ENCODE measurements at places on chromosomes 4 and X.

- no peak for DNase-seq
- no peaks in the 10 kb centered on the region for H3K27me3 ChIP-seq
- H3K27ac ChIP-seq: no peak overlapping the region
- H3K4me3 ChIP-seq: no peak overlapping the region
- H3K36me3 ChIP-seq: no peaks in the 10 kb centered on the region
Measured at GRCh38 chr4:184806229-184806550, 19.6 kb downstream of the ACSL1 start.

- H3K36me3 ChIP-seq: no peaks in the 10 kb centered on the region
- DNase-seq: no peak
- no peaks in the 10 kb centered on the region for H3K27me3 ChIP-seq
- H3K4me3 ChIP-seq: no peak overlapping the region
- H3K27ac ChIP-seq: no peak overlapping the region
Measured at GRCh38 chr4:17761062-17761461, 20.4 kb downstream of the FAM184B start.

GRCh38 chrX:40582811-40583210 lies 2.0 kb downstream of the ATP6AP2 start:
- no peaks in the 10 kb centered on the region for H3K4me1 ChIP-seq
- no peaks in the 10 kb centered on the region for H3K36me3 ChIP-seq
- no peak for DNase-seq
- no peak overlapping the region for H3K4me3 ChIP-seq
- no peaks in the 10 kb centered on the region for H3K27me3 ChIP-seq

GRCh38 chr4:7223541-7223940 lies 31.2 kb downstream of the SORCS2 start:
- H3K27me3 ChIP-seq: no peaks in the 10 kb centered on the region
- no peak overlapping the region for H3K27ac ChIP-seq
- H3K36me3 ChIP-seq: no peaks in the 10 kb centered on the region
- no peaks in the 10 kb centered on the region for H3K4me1 ChIP-seq

- no peak for DNase-seq
- H3K4me3 ChIP-seq: no peak overlapping the region
- H3K4me1 ChIP-seq: no peaks in the 10 kb centered on the region
- no peak overlapping the region for H3K27ac ChIP-seq
- no peaks in the 10 kb centered on the region for H3K36me3 ChIP-seq
Measured at GRCh38 chr4:147842573-147842972, 110.7 kb downstream of the ARHGAP10 start.

DNA sequence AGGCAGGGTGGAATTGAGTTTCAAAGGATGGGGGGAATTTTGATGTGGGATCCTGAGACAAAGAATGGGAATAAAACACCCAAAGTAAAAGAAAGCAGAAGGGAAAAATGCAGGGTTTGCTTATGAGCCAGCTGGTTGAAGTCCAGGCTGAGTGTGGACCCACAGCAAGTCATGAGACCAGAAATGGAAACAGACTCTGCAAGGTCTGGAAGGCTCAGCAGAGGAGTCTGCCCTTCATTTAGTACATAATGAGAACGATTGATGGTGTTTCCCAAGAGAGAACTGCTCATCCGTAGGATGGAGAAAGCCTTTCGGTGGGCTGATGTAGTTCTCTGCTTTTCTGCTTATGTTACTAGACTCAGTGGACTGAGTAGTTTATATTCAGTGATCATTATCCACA lies 259.1 kb downstream of the C4orf33 start:
- no peaks in the 10 kb centered on the region for H3K27me3 ChIP-seq
- H3K4me3 ChIP-seq: no peak overlapping the region
- no peak for DNase-seq

GRCh38 chr4:15983610-15984009 lies 20.6 kb upstream of the FGFBP2 start:
- H3K4me1 ChIP-seq: no peaks in the 10 kb centered on the region
- no peak for DNase-seq

DNA sequence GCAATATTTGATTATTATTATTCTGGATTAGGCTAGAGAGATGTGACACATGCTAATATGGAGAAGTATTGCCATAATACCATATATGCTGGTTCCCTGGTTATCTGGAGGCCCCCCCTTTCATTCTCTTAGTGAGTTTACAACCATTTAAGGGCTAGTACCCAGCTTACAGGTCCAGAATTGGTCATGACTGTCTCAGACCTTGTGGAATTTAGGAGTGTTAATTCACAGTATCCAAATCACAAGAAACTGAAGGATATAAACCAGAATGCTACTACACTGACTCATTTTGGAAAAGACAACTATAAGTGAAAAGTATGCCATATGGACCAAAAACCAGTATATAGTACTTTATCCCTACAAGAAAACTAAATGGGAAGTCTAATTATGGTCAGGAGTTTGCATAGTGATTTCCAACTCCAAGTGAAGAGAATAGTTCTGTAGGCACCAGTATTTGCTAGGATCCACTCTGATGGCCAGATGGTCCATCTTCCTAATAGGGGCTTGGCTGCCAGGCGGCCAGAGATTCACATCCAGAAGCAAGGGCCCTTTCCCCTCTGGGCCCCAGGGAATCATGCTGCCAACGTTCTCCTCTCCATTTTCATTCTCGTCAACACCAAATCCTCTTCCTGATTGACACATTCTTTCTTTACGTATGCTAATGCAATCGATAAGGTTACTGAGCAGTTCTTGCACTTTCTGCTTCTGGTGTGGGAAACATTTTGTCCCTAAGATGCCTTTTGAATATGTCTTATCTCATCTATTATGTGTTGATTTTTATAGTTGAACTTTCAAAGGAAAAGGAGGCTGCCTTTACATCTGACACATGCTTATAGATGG lies 123.6 kb downstream of the SHROOM3 start:
- no peaks in the 10 kb centered on the region for H3K36me3 ChIP-seq
- H3K4me1 ChIP-seq: no peaks in the 10 kb centered on the region
- no peak for DNase-seq
- no peaks in the 10 kb centered on the region for H3K27me3 ChIP-seq

GRCh38 chr4:173935622-173936405 lies 347.7 kb downstream of the FBXO8 start:
- H3K4me3 ChIP-seq: no peak overlapping the region
- no peaks in the 10 kb centered on the region for H3K27me3 ChIP-seq
- peak overlapping the region; percentile 58 for H3K27ac ChIP-seq
- H3K4me1 ChIP-seq: no peaks in the 10 kb centered on the region

DNA sequence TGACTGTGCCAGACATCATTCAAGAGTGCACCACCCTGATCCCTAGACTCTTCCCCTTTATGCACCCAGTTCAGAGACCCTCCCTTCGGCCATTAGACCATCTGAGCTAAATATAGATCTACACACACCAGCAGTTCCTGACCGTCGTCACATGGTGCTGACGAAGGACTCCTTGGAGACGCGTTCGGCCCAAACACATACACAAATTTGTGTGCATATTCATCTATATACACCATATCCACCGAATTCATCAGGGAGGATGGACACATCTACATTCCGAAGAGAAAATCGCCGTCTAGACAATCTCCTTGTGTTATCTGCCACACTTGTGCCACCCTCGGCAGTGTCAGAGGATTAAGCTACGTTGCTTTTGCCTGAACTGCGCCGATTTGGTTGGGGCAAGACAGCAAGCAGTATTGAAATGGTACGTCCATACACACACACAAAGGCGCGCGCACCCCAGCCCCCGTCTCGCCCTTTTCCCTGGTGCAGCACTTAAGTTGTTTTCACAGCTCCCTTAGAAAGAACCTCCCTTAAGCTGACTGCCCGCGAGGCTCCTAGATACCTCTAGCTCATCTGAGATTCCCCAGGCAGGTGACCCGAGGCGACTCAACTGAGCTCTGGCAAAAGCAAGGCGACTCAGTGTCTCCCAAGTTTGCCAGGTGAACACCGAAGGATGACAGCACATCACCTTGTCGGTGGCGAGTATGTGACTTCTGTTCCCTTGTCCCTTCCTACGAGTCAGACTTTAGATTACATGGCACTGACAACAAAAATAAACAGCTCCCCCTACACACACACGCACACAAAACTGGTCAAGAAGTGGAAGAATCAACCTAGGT lies 1.0 kb downstream of the RASGEF1B start:
- H3K36me3 ChIP-seq: no peaks in the 10 kb centered on the region
- H3K27me3 ChIP-seq: no peaks in the 10 kb centered on the region
- H3K4me1 ChIP-seq: no peaks in the 10 kb centered on the region
- H3K27ac ChIP-seq: peak overlapping the region; percentile 72
- peak; percentile 28 for DNase-seq

GRCh38 chr4:158053801-158054200 lies 119.0 kb downstream of the GASK1B start:
- H3K4me3 ChIP-seq: no peak overlapping the region
- peak overlapping the region; percentile 84 for H3K27ac ChIP-seq
- no peak for DNase-seq
- H3K36me3 ChIP-seq: no peaks in the 10 kb centered on the region

Data from uterus (tissue), 4 donors.